Natural killer cell (primary cell): ENCODE measurements at places on chromosomes 3 and 15.

- H3K27ac ChIP-seq, result no peak overlapping the region
- no peaks in the 10 kb centered on the region for H3K36me3 ChIP-seq
- no peak overlapping the region for H3K4me3 ChIP-seq
- H3K4me1 ChIP-seq, result no peaks in the 10 kb centered on the region
- peaks cover 3% of the 10 kb centered on the region for H3K27me3 ChIP-seq
Observed at GRCh38 chr15:56804938-56805337, 71.6 kb upstream of the ZNF280D start.

- H3K27me3 ChIP-seq, result no peaks in the 10 kb centered on the region
- DNase-seq, result no peak
- no peaks in the 10 kb centered on the region for H3K36me3 ChIP-seq
Observed at GRCh38 chr15:69505956-69506556, 53.4 kb downstream of the RPLP1 start.

- no peak overlapping the region for H3K27ac ChIP-seq
- H3K4me3 ChIP-seq, result no peak overlapping the region
- H3K4me1 ChIP-seq, result no peaks in the 10 kb centered on the region
- DNase-seq, result no peak
Observed at GRCh38 chr3:165751637-165752036, 85.6 kb downstream of the BCHE start.

DNA sequence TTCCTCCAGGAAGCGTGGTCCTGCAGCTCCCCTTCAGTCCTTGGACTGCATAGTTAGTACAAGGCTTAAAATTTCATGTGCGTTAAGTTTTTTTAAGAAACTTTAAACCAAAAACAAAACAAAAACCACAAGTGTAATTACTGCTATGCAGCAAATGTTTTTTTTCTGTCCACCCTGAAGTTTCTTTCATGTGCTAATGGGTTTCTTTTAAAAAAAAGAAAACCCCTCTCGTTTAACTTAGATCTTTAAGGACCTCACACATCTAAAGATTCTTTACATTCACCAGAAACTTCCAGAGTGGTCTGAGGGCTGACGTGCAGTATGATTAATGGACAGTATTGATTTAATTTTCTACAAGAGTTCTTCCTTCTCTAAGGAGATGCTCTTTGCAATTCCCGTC is 72.0 kb upstream of the PYGO1 start:
- no peak overlapping the region for H3K27ac ChIP-seq
- no peaks in the 10 kb centered on the region for H3K36me3 ChIP-seq
- H3K4me1 ChIP-seq, result no peaks in the 10 kb centered on the region
- H3K27me3 ChIP-seq, result no peaks in the 10 kb centered on the region
- H3K4me3 ChIP-seq, result no peak overlapping the region

DNA sequence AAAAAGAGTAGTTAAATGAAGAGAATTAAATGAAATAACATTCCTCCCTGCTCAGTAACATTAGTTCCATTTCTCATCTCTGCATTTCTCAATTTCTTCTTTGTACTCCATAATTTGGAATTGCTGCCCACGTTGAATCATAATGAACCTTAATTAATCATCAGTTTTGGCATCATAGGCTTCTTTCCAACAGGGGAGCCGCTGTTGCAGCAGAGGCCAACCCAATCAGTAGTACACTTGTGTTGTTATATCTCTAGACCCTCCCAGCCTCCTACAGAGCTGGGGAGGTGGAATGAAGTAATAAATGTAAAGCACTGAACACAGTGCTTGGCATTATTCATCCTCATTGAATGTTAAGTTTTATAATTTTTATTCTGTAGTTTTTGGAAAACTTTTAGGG is 240.7 kb downstream of the CHST2 start:
- no peak overlapping the region for H3K27ac ChIP-seq
- no peak for DNase-seq
- no peak overlapping the region for H3K4me3 ChIP-seq
- no peaks in the 10 kb centered on the region for H3K27me3 ChIP-seq
- peaks cover 6% of the 10 kb centered on the region for H3K4me1 ChIP-seq

DNA sequence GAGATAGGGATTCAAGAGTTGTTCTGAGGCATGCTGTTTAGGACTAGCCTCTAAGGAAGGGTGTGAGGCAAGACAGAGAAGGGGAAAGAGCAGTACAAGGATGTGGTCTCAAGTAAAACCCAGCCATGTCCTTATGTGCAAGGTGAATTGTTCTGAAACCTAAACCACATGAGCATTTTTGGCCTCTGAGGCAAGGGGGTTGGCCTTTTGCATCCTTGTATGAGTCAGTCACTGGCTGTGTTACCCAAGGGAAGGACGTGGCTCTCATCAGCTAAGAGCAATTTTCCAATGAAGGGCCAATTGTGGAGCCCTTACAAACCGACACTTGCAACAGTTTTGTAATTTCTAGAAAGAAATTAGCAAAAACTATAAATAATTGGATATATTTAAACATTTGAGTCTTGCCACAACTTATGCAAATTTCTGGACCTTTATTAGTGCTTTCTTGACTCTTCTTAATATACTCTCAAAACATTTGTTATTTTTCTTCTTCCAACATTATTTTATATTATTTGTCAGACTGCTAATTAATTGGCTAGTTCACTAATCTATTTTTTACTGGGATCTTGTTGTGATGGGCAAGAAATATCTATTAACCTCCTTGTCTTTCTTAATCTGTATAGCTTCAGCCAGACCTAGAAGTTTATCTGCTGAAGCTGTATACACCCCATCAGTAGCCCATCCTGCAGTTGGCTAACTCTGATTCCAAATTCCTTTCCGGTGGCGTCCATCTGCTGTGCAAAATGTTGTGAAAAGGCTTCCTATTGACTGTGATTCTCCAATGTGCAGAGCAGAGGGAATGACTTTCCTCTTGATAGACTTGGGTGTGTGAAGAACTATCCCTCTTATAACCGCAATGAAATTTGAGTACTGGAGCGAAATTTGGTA is 97.7 kb upstream of the P2RY1 start:
- no peak overlapping the region for H3K27ac ChIP-seq
- no peak for DNase-seq
- no peaks in the 10 kb centered on the region for H3K36me3 ChIP-seq
- no peak overlapping the region for H3K4me3 ChIP-seq

GRCh38 chr3:67998281-67998680 is 343.9 kb upstream of the SUCLG2 start:
- H3K27ac ChIP-seq, result no peak overlapping the region
- no peak for DNase-seq
- H3K36me3 ChIP-seq, result no peaks in the 10 kb centered on the region
- no peak overlapping the region for H3K4me3 ChIP-seq
- H3K27me3 ChIP-seq, result peaks cover 4% of the 10 kb centered on the region

- no peaks in the 10 kb centered on the region for H3K36me3 ChIP-seq
- no peak for DNase-seq
- H3K4me3 ChIP-seq, result no peak overlapping the region
- H3K27me3 ChIP-seq, result no peaks in the 10 kb centered on the region
- H3K27ac ChIP-seq, result no peak overlapping the region
Observed at GRCh38 chr3:7146529-7146928, 285.6 kb downstream of the GRM7 start.

GRCh38 chr3:123397050-123397590 is 51.8 kb downstream of the ADCY5 start:
- H3K27ac ChIP-seq, result no peak overlapping the region
- DNase-seq, result no peak
- no peaks in the 10 kb centered on the region for H3K4me1 ChIP-seq
- no peaks in the 10 kb centered on the region for H3K27me3 ChIP-seq
- no peaks in the 10 kb centered on the region for H3K36me3 ChIP-seq

GRCh38 chr3:108472001-108472591 is 38.3 kb downstream of the MYH15 start:
- H3K27ac ChIP-seq, result no peak overlapping the region
- H3K4me1 ChIP-seq, result no peaks in the 10 kb centered on the region
- no peak for DNase-seq
- no peaks in the 10 kb centered on the region for H3K36me3 ChIP-seq
- H3K27me3 ChIP-seq, result no peaks in the 10 kb centered on the region

GRCh38 chr3:184815046-184815930 is 3.3 kb downstream of the VPS8 start:
- no peak overlapping the region for H3K4me3 ChIP-seq
- H3K27me3 ChIP-seq, result no peaks in the 10 kb centered on the region
- no peak for DNase-seq
- H3K27ac ChIP-seq, result no peak overlapping the region
- peaks cover 3% of the 10 kb centered on the region for H3K36me3 ChIP-seq
- H3K4me1 ChIP-seq, result peaks cover 8% of the 10 kb centered on the region

- H3K27me3 ChIP-seq, result no peaks in the 10 kb centered on the region
- H3K4me1 ChIP-seq, result peaks cover 7% of the 10 kb centered on the region
- H3K36me3 ChIP-seq, result no peaks in the 10 kb centered on the region
- peak overlapping the region; percentile 56 for H3K27ac ChIP-seq
Observed at GRCh38 chr3:141686466-141687291, 51.4 kb upstream of the RNF7 start.

DNA sequence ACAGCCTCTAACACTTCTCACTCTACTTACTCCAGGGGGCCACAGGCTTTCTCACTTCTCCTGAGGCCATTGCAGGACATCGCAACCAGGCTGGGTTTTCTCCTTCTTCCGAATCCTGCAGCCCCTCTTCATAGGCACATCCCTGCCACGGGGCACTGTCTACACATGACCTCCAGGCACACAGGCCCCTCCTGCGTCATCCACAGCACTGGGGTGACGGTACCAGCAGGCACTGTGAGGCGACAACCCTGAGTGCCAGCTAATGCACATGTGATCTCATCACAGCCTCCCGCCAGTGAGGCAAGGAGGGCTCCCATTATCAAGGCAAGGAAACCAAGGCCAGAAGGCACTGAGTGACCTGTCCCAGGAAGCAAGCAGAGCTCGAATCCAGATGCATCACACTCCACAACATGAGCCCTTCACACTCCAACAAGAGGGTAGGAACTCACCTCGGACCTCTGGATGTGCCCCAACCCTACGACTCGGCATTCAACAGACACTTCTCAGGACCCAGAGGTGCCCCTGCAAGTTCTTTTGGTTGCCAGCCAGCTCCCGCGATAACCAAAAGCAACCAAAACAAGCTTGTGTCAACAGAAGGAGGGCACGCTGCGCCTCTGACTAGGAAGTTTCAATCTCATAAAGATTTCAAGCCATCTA is 16.7 kb downstream of the FAM174B start:
- H3K27me3 ChIP-seq, result no peaks in the 10 kb centered on the region
- H3K4me1 ChIP-seq, result no peaks in the 10 kb centered on the region
- H3K36me3 ChIP-seq, result no peaks in the 10 kb centered on the region
- H3K4me3 ChIP-seq, result no peak overlapping the region
- no peak for DNase-seq

DNA sequence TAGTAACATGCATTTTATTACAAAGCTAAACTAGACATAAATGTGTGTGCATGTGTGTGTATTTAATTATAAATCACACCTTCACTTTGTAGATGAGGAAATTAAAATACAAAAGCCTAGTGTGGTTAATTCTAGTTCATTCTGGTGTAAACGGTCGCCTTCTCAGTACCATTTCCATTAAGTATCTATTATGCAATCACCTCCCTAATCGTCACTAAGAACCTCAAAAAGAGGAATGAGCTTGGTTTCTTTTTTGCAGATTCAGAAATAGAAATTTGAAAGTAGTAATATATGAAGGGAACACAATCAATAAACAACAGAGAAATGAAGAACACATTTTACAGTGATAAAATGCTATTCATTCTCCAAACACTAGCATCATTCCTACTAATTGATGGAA is 233.2 kb downstream of the ZBBX start:
- DNase-seq, result no peak
- H3K27ac ChIP-seq, result no peak overlapping the region
- no peaks in the 10 kb centered on the region for H3K36me3 ChIP-seq
- no peaks in the 10 kb centered on the region for H3K4me1 ChIP-seq
- H3K27me3 ChIP-seq, result no peaks in the 10 kb centered on the region

- H3K36me3 ChIP-seq, result no peaks in the 10 kb centered on the region
- no peaks in the 10 kb centered on the region for H3K4me1 ChIP-seq
- H3K27me3 ChIP-seq, result no peaks in the 10 kb centered on the region
- no peak overlapping the region for H3K27ac ChIP-seq
Observed at GRCh38 chr15:33021806-33022389, 172.6 kb downstream of the FMN1 start.
